ENCODE measurements at places on chromosomes 13 and 19.

GRCh38 chr13:44932171-44932849 is 57.0 kb downstream of the NUFIP1 start:
- peak; percentile 40 for DNase-seq

DNA sequence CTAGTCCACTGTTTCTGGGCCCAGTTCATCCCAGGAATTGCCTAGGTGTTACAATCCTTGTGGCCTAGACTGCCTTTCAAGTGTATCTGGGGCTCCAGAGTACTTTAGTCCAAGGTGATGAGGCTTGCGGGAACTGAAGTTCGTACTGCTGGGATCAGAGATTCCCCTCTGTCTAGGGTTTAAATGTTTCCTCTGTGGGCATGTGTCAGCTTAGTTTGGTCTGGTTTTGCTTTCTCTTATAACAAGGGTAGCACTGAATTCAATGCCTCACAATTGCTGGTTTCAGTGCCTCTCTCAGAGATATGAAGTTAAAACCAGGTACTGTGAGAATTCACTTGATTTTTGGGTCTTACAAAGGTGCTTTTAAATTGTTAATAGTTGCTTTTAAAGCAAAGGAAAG is 30.8 kb downstream of the RGCC start:
- no peak for DNase-seq

- no peak for DNase-seq
These were observed 11.3 kb upstream of the PRKD2 start for GRCh38 chr19:46728208-46728607.

DNA sequence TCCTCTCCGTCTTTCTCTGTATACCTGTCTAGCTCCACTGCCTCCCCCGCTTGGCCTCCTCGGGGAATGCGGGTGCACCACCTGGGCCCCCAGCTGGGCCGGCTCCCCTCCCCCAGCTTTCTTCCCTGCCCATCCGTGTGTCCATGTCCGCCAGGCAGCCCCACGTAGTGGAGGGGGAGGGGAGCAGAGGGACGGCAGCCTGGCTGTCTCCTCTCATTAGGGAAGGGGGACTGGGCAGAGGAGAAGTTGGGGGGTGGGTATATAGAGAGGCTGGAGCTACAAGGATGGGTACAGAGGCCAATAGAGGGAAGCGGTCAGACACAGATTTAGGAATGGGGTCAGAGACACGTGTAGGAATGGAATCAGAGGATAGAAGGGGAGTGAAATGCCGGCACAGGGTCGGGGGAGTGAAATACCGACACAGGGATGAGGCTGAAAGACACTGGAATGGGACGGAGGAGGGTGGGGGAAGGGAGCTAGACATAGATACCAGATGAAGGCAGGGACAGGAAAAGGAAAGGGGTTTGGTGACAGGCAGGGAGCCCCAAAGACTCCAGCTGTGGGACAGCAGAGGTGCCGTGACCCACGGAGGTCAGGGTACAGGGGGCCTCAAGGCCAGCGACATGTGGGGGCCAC is 2.8 kb downstream of the NECTIN2 start:
- DNase-seq = no peak

- no peak for DNase-seq
These were observed 605.3 kb upstream of the SLC10A2 start for GRCh38 chr13:103671547-103671946.

GRCh38 chr13:51874651-51875050 is 12.9 kb downstream of the CCDC70 start:
- no peak for DNase-seq

All from A172 (cell line).